ENCODE measurements at places on chromosomes 12 and 14.

DNA sequence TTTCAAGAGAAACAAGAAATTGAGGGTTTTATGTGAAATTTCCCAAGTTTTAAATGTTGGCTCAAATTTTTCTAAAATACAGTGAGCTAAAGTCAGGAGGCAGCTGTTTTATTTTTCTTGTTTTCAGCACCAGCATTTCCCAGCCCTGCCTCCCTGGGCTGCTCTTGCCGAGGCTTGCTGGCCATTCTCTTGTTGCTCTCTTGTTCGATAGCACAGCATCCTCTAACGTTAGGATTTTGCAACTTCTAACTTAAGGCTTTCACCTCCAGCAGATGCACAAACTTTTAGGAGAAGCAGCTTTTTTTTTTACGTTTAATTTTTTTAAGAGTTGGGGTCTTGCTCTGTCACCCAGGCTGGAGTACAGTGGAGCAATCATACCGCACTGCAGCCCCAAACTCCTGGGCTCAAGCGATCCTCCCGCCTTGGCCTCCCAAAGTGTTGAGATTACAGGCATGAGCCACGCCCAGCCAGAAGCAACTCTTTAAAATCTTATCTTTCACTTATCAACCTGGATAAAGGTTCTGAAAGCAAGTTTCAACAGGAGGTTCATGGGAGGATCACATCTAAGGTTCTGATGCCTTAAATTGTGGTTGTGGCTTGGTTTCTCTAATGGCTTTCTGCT, 40.2 kb downstream of the B4GALNT3 start:
- DNase-seq: no peak

GRCh38 chr14:102898298-102898697, 24.2 kb upstream of the AMN start:
- no peak for DNase-seq

DNA sequence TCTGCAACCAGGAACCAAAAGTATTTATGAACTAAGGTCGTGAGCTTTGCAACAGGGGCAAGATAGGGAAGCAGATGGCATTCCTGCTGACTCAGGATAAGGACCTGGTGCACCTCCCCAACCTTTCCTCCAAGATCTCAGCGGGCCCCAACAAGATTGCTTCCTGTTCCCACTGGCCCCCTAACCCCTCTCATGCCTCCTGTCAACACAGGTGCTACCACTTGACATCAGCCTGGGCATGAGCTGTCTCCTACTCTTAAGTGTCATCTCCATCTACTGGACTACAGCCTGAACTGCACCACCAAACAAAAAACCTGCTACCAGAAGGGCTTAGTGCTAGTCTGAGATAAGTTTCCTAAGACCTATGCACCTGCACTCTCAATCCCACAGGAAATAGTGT, 32.7 kb downstream of the MED6 start:
- DNase-seq: peak; percentile 41

DNA sequence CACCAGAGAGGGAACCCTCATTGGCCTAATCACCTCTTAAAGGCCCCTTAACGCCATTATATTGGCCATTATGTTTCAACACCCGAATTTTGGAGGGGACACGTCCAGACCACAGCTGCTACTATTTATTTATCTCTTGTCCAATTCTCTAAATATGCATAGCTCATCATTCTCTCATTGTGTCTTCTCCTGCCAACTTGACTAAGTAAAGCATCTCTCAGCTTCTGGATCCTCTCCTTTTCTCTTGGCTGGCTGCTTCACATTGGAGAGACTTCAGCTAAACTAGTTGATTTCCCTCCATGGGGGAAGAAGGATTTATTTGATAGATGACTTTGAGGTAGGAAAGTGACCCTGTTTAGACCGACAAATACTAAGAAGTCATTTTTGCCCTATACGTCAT, 120.4 kb upstream of the KRR1 start:
- DNase-seq: no peak

DNA sequence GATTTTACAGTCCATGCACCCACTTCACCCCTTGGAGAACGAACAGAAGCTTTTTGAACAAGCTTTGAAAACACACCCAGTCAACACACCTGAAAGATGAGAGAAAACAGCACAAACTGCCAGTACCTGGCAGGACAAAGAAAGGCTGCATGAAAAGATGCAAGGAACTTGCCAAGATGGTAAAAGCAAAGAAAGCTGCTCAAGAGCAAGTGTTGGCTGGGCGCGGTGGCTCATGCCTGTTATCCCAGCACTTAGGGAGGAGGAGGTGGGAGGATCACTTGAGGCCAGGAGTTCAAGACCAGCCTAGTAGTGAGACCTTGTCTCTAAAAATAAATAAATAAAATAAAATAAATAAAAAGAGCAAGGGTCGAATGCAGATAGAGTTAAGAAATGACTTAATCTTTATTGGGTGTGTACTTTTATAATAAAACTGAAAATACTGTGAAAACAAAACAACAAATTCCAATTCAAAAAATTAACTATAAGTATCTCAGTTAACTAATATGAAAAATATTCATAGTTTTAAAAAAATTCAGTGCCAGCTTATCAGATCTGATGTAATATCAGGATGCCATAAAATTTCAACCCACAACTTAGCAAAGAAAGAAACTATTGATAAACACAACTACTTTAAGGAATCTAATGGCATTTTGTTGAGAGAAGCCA, 59.2 kb downstream of the HECTD4 start:
- DNase-seq: no peak

DNA sequence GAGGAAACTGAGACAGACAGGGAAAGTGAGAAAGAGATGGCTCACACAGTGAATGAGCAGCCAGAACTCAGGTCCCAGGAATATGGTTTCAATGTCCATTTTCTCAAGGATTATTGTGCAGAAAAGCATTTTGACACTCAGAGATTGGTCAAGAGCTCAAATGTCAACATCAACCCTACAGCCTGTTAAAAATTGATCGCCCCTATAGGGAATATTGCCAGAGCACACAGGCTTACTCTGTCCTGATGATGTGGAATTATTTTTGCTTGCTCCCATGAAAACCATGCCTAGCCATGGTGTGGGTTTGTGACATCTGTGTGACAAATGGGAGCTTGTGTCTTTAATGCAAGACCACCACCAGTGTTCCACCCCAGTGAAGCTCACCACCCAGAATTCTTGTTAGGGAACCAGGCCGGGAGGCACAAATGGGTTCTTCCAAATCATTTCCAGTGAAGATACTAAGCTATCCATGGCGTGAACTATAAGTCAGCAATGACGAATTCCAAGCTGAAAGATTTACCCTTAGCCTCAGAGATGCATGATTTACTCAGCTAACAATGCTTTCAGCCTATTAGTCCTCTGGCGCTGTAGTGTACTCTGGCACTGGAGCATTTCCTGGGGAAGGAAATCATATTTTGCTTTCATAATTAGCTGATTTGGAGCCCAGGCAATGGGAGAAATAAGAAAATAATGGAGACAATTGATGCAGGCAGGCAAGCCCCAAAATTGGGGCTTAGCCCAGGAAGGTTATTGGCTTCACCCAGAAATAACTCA, 1188.2 kb upstream of the TMEM132C start:
- DNase-seq: no peak

DNA sequence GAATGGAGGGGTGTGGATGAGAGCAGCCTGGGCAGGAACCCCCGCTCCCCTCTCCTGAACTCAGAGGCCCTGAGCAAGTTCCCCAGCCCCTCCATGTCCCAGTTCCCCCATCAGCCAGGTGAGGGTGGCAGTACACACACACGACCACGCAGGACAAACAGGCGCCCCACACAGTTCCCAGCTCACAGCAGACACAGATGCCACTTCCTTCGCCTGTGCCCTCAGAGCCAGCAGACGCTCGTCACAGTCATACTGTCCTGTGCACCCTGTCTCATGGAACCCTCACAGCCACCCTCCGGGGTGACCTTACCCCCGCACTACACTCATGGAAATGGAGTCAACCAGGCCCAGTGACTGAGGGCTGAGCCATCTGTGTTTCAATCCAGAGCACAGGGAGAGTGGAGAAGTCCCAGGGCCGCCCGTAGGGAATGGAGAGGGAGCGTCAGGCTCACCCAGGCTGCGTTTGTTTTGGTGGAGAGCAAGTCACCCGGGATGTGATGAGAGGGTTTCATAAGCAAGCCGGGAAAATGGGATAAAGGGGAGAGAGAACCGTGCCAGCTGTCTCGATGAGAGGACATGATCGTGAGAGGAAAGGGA, 47.5 kb upstream of the DYNC1H1 start:
- no peak for DNase-seq

- no peak for DNase-seq
Measured at GRCh38 chr14:24920265-24921075, 129.5 kb downstream of the STXBP6 start.

GRCh38 chr14:102690509-102691286, 86.6 kb upstream of the TRAF3 start:
- DNase-seq: no peak

GRCh38 chr14:102363182-102363943, 622 bp downstream of the TECPR2 start:
- peak; percentile 21 for DNase-seq

DNA sequence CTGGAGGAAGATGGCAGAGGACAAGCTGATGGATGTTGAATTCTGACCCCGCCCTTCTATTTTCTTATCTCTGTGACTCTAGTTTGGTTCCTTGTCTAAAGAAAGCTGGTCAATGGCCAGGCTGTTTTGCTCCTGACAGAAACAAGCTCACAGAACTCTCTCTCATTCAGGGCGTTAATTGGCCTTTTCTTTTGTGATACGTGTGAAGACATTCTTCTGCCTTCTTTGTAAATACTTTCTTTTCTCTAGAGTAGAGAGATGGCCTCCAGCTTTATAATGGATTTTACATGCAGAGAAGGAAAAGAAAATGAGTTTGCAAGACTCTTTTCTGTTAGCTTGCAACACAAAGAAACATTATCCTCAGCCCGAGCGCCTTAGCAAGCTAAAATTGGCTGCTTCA, 492.2 kb upstream of the CCDC196 start:
- no peak for DNase-seq

GRCh38 chr12:1880153-1880845, 38.2 kb downstream of the CACNA2D4 start:
- DNase-seq: no peak

- DNase-seq: no peak
Measured at GRCh38 chr12:103249607-103250006, 246.2 kb downstream of the C12orf42 start.

DNA sequence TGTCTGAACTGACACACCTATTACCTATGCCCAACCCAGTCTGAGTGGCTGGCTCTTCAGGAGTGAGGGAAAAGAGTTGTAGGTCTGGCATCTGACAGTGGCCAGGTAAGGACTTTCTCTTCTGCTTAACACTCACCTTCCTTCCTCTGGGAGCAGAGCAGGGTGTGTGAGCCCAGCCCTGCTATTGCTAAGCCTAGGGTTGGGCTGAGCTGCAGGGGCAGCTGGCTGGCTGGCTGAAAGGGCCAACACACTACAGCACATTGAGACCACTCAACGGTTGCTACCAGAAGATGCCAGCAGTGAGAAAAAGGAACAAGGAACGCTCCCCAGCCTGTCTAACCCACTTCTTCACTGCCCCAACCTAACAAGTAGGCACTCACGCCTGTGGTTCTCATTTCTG, 201.2 kb downstream of the DPF3 start:
- no peak for DNase-seq

DNA sequence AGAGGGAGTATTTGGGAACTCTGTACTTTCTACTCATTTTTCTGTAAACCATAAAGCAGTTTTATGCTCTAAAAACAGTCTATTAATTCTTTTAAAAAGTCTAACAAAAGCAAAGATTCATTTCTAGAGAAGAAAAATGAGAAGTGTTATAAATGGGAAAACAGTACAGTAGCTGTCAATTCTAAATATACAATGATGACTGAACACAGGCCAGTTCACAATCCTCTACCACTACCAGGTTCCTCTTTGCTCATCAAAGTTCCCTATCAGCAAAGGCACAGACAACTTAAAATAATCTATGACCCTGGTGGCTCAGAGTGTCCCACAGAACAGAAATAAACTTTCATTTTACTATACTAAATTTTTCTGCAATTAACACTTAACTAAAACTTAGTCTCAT, 12.5 kb downstream of the NAA25 start:
- DNase-seq: no peak

DNA sequence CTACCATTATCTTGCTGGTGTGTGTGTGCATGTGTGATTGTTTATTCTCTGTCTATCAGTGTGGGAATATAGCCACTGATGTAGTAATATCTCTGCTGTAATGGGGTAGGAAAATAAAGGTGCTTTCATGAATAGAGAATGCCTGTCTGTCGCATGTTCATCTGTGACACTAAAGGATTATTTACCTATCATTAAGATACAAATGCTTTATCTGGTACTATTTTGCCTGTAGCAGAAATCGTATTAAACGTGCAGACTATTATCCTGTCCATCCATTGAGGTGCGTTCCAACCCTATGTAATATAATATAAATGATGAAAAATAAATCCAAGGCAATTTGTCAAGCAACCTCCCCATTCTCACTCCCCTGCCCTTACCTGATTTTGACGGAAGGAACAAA, 1215.1 kb downstream of the BCL11B start:
- DNase-seq: no peak

GRCh38 chr12:11825278-11825677, 175.8 kb downstream of the ETV6 start:
- no peak for DNase-seq

All from ACHN (cell line).